ENCODE measurements at places on chromosomes 2 and 18.

- no peak for DNase-seq
Measured at GRCh38 chr2:69720404-69720803, 21.5 kb upstream of the ANXA4 start.

- DNase-seq = no peak
Measured at GRCh38 chr2:16155766-16156165, 215.4 kb downstream of the MYCN start.

- no peak for DNase-seq
Measured at GRCh38 chr2:164782323-164782722, 59.3 kb downstream of the COBLL1 start.

DNA sequence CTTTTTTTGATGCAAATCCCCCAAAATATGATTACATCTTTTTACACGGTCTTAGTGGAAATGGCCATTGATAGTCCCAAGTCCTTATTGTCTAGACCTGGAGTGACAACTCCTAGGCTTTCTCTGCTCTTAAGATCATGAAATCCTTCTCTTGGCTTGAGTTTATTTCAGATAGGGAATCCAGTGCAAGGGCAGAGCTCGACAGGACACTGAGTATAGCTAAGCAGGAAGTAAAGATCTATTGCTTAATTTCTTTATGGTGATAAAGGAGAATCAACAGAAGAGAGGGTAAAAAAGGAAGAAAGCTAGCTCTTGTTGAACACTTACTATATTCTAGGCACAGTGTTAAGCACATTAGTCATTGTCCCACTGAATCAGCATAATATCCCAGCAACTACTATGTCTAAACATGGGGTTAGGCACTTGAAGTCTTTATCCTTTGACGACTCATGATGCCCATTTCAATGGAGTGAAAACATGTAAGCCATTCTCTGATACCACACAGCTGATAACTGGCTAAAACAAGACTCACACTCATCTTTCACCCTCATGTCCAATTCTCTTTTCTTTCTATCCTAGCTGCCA lies 74.1 kb upstream of the LRATD1 start:
- no peak for DNase-seq

GRCh38 chr2:121258051-121258450 lies 27.0 kb downstream of the TFCP2L1 start:
- no peak for DNase-seq

DNA sequence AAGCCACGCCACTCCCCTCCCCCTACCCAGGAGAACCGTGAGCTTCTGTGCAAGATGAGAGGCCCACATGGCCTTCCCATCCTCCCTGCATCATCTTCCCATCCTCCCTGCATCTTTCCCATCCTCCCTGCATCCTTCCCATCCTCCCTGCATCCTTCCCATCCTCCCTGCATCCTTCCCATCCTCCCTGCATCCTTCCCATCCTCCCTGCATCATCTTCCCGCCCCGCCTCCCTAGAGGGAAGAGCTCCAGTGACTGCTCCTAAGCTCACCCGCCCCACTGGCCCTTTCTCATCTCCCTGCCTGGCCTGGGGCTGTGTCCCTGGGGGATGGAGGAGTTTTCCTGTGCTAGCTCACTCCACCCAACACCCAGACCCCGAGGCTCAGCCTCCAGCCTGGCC lies 93.3 kb upstream of the ASAP2 start:
- DNase-seq = no peak

DNA sequence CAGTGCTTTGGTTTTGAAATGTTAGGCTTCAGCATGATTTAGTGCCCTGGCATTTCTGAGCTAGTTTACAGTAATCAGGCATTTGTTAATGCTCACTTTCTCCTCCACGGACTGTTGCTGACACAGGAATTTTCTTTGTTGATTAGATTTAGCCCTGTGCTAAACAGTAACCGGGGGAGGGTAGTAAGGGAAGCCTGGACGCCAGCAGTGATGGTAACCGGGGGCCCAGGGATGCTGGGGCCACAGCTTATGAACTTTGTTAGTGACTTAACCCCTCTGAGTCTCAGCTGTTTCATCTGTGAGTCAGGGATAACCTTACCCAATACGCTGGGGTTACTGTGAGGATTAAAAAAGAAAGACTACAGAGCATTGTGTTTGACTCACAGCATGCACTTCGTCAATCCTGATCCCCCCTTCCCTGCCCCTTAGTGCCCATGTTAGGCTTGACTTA lies 33.5 kb downstream of the KLHL29 start:
- no peak for DNase-seq

- no peak for DNase-seq
Measured at GRCh38 chr2:169704160-169704708, 10.0 kb downstream of the PHOSPHO2 start.

GRCh38 chr2:12548906-12549305 lies 167.8 kb upstream of the TRIB2 start:
- DNase-seq = no peak

DNA sequence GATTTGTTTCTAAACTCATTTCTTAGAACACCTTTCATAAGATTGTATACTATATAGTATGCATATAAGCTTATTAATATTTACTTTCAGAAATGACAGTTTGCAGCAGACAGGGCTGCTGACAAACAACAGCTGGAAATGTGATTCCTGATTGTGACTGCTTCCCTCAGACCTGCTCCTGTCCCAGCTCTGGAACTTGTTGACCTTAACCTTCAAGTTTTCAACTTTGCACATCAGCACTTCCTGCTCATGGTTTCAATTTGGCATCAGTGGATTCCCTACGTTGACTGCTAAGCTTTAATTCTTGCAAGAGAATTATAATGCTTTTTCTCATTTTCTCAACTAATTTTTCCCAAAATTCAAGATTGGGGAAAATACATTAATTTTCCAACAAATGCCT lies 459.2 kb upstream of the ACVR2A start:
- no peak for DNase-seq

GRCh38 chr18:7273301-7273921 lies 42.5 kb downstream of the LRRC30 start:
- no peak for DNase-seq

DNA sequence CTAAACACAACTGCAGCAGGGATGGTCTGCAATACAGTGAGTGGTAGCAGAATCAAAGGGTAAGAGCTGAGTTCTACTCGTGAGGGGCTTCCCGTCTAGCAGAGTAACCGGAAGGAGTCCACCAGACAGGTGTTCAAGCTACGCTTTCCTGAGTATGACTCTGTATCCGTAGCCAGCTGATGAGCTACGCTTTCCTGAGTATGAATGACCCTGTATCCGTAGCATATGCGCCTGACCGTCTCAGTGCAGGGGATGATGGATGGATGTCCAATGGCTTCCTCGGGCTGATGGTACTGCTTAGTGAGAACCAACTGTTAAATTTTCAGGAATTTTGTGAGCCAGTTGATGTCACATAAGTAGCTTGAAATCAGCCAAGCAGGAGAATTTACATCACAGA lies 244.1 kb upstream of the MYT1L start:
- no peak for DNase-seq

- DNase-seq = no peak
Measured at GRCh38 chr2:176443946-176444345, 174.7 kb downstream of the MTX2 start.

GRCh38 chr2:24228470-24228869 lies 53.6 kb downstream of the FAM228A start:
- no peak for DNase-seq

GRCh38 chr2:6510532-6510931 lies 355.2 kb downstream of the CMPK2 start:
- no peak for DNase-seq

- DNase-seq = no peak
Measured at GRCh38 chr2:238105506-238106338, 5.6 kb downstream of the ESPNL start.

GRCh38 chr2:23549821-23550530 lies 165.0 kb downstream of the KLHL29 start:
- DNase-seq = no peak

DNA sequence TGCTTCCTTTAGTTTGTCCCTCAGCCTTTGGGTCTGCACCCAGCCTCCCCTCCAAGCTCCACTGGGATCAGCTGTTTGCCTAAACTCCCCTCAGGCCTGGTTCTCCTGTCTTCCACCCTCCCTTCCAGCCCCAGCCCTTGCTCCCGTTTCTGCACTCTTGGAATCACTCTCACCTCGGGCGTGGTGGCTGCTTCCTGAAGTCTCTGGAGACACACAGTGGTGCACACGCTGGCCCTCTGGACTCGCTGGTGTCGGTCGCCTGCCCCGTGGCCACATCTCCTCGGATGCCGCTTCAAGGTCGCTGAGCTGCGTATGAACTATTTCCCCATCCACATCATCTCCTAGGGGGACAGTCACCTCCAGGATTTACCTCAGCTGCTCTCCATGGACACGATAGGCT lies 46.3 kb downstream of the PSMG2 start:
- DNase-seq = no peak

- DNase-seq = no peak
Measured at GRCh38 chr2:100539221-100539620, 23.6 kb upstream of the PDCL3 start.

DNA sequence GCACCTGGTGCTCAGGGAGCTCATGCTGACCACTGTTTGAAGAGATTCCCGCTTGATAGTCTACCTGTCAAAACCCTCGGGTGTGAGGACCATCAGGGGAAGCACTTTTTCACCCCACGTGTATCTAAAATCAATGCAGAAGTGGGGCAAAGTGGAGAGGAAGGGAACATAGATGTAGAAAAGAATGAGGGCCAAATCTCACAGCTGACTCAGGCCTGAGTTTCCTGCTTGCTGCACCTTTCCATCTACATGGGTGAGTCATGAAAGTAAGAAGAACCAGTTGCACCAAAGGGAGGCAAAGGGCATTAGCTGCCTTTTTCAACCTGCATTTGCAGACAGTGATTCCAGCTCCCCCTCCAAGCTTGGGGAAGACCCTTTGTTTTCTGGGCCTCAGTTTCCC lies 100.2 kb upstream of the MYCN start:
- DNase-seq = no peak

GRCh38 chr18:29154196-29154757 lies 977.3 kb upstream of the CDH2 start:
- DNase-seq = no peak

DNA sequence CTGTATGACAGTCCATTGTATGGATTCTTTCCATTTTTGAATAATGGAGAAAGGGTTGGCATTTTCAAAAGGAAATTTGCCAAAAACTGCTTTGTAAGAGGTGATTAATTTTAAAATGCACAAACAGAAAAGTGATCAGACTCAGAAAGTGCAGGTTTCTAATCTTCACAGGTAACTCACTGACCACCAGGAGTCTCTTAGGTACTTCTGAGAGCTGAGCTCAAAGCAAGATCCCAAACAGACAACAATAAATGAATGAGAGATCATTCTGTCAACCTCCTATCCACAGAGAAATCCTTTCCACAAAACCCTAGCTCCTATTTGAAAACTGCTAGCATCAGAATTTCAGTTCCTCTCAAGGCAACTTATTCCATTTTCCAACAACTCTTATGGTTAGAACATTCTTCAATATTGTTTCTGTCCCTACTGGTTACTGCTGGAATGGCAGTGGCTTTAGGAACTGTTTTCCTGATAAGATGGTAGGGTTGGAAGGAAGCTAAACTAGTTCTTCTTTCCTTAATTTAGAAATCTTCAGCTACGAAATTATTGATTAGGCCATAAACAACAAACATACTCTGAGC lies 20.6 kb upstream of the HAAO start:
- DNase-seq = no peak

- DNase-seq = no peak
Measured at GRCh38 chr2:146669735-146670134, 1175.1 kb upstream of the ACVR2A start.

GRCh38 chr2:55771612-55772011 lies 78.0 kb upstream of the PNPT1 start:
- no peak for DNase-seq

GRCh38 chr2:179107737-179108136 lies 57.8 kb upstream of the CCDC141 start:
- DNase-seq = no peak

GRCh38 chr18:22980394-22980793 lies 47.3 kb downstream of the RBBP8 start:
- DNase-seq = no peak

GRCh38 chr2:208306291-208306690 lies 40.2 kb downstream of the PIKFYVE start:
- DNase-seq = no peak

GRCh38 chr2:34838408-34838807 lies 1239.3 kb upstream of the FAM98A start:
- DNase-seq = no peak

- no peak for DNase-seq
Measured at GRCh38 chr2:65722028-65722778, 289.8 kb upstream of the SPRED2 start.

GRCh38 chr18:35311496-35311895 lies 21.5 kb upstream of the ZSCAN30 start:
- DNase-seq = no peak

DNA sequence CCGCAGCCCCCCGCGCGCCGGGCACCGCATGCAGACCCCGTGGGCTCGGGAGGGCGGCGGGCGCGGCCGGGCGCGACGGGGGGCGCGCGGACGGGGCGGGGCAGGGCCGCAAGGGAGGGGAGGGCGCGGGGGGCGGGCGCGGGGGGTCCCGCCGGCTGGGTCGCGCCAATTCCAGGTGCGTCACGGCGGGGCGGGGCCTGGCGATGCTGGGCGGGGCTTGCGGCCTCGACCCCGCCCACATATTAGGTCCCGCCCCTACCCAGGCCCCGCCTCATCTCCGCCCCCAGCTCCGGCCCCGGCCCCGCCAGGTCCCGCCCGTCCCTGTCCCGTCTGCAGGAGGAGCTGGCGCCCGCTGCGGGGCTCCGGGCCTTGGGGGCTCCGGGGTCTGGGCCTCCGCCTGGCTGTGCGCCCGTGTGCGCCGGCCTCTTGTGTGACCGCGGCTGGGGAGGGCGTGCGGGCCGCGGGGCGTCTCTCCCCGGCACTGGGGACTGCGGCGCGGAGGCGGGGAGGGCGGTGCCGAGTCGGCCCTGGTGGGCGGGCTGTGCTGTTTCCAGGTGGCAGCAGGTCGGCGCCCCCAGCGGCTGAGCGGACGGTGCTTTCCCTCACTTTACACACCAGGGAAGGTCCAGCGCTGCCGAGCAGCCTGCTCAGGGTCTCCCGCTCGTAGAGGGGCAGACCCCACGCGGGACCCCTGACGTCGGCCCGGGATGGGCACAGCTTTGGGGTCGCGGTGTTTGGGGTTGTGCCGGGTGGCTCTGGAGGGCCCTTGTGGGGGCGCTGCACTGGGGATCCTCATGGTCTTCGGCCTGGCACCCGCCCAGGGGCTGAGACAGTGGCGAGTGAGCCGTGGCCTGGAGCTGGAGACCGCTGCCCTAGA lies 554 bp downstream of the ING5 start:
- DNase-seq = peak; percentile 84

DNA sequence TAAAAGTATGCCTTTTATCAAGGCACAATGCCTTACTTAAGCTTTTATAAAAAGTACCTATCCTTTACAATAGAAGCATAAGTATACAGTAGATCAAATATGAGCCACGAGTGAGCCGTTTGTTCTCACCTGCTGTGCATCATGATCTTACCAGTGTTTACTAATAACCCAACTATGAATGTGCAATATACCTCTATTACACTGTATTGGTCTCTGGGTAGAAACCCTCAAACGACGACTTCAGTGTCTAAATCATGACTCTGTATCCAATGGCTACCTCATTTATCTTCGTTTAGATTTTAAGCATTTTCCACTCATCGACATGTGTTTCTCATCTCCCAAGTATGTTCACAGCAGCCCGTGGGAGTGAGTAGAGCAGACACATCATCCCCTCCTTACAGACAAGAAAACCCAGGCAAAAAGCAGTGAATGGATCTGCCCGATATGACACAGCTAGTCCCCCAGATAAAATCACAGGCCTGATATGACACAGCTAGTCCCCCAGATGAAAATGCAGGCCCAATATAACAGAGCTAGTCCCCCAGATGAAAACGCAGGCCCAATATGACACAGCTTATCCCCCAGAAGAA lies 279.8 kb downstream of the TNS1 start:
- no peak for DNase-seq

Data from activated CD4-positive, alpha-beta T cell treated with anti-CD3 and anti-CD28 coated beads for 24 hours (primary cell).